Tibial nerve (tissue), 4 donors: ENCODE measurements at places on chromosomes 13 and 19.
A peak's percentile ranks its signal among the peaks of the same experiment; 100 is the strongest.

DNA sequence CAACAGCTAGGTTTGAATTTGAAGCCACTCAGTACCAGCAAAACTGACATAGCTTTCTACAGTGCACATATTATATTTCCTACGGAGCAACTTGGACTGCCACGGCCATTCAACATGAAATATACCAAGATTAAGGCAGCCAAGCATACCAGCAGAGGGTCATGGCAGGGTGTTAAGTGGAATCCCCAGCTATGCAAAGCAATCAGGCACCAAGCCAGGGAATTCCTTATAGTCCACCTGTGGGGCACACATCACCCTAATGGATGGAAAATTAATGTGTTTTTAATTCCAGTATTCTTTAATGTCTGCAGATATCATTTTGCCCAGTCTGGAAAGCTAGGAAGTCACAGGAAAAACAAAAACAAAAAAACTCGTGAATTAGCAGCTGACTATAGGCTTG lies 1190.3 kb downstream of the EFNB2 start:
- no peak for DNase-seq

- DNase-seq: no peak
Observed at GRCh38 chr19:28705008-28705407, 507.9 kb downstream of the UQCRFS1 start.

- no peak for DNase-seq
Observed at GRCh38 chr13:41402691-41403511, 54.4 kb upstream of the RGCC start.

GRCh38 chr13:60583196-60583888 lies 186.3 kb downstream of the TDRD3 start:
- peak; percentile 22 for DNase-seq

- no peak for DNase-seq
Observed at GRCh38 chr19:49111218-49111998, 2.8 kb upstream of the LIN7B start.

DNA sequence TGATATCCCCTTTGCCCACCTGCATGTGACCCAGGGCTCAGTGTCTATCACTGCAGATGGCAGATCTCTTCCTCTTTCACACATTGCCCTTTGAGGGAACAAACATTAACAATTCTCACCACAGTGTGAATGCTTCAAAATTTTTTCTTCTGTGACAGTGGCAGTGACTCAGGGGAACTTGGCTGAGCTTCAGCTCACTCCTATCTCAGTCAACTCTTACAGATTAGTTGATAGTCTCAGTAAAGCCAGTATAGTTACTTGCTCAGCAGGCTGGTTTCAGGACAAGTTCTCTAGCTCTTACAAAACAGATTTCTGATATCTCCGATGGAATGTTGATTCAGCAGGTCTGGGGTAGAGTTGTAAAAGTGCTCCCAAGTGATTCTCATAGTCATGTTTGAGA lies 166.9 kb downstream of the DLEU7 start:
- DNase-seq: no peak

- DNase-seq: no peak
Observed at GRCh38 chr19:10404888-10405820, 1.8 kb upstream of the CDC37 start.

DNA sequence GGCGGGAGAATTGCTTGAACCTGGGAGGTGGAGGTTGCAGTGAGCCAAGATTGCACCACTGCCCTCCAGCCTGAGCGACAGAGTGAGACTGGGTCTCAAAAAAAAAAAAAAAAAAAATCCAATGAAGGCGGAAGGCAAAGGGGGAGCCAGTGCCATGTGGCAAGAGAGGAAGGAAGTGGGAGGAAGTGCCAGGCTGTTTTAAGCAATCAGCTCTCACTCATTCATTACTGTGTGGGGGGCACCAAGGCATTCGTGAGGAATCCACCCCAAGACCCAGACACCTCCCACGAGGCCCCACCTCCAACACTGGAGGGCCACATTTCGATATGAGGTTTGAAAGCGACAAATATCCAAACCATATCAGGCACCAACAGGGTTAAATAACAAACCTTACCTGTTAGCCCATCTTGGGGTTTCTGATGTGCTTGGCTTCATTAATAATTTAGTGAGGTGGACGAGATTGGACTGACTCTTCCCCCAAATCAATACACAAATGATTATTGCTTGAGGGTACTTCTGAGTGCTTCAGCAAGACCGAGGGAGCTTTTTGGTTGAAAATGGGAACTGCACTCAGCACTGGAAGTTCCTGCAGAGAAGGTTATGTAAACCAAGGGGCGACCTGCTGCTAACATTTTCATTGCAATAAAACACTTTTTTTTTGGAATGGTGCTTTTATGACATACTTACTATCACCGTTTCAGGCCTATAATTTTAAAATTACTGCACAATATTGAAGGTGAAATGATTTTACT lies 7.5 kb upstream of the LRP3 start:
- DNase-seq: no peak

DNA sequence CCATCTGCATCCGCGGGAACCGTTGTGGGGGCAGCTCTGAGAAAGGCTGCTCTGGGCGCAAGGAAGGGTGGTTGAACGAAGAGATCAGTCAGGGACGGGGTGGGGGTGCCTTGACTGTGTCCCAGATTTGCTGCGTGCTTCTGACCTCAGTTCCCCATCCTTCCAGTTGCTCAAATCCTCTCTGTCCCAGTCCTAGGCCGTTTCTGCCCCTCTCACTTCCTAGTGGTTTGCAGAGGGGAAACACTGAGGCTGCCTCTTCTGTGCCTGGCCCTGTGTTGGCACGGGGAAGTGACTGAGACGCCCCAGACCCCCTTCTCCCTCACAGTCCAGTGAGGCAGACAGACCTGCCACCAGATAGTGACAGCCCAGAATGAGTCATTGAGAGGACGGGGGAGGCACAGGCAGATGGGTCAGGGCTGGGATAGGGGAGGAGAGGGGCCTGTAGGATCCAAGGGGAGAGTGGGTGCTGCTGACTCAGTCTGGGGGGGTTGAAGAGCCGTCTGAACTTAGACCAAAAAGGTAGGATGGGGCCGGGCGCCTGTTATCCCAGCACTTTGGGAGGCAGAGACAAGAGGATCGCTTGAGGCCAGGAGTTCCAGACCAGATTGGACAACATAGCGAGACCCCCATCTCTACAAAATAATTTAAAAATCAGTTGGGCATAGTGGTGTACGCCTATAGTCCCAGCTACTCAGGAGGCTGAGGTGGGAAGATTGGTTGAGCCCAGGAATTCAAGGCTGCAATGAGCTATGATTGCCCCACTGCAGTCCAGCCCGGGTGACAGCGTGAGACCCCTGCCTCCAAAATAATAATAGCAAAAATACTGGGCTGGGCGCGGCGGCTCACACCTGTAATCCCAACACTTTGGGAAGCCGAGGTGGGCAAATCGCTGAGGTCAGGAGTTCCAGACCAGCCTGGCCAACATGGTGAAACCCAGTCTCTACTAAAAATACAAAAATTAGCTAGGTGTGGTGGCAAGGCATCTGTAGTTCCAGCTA lies 26.5 kb downstream of the NUMBL start:
- DNase-seq: no peak

- DNase-seq: peak; percentile 63
Observed at GRCh38 chr19:51687791-51688670, 5.1 kb upstream of the SPACA6 start.

DNA sequence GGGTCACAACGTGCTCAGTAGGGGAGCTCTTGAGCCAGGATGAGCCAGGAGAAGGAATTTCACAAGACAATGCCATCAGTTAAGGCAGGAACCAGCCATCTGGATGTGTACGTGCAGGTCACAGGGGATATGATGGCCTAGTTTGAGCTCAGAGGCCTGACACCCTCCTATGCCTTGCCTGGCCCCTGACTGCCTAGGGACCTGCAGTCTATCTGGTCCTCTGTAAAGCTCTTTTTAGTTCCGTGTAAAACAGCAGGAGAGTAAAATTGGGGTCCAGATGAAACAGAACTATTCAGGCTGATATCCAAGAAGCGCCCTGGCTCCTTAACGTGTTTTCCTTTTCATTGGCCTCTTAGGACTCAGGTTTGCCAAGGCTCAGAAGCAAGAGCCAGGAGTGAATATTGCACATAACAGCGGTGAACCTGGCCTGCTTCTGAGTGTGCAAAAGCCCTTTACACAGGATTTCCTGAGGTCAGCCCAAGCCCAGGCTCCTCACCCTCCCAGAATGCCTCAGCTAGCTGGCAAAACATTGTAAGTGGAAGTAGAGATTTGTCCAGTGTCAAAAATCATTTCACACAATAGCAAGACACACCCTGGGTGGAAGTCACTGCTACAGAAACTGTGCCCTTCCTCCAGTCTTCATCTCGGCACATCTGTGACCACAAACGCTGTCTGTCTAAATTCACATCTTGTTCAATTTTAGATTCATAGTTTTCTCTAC lies 777.2 kb downstream of the UQCRFS1 start:
- peak; percentile 8 for DNase-seq

DNA sequence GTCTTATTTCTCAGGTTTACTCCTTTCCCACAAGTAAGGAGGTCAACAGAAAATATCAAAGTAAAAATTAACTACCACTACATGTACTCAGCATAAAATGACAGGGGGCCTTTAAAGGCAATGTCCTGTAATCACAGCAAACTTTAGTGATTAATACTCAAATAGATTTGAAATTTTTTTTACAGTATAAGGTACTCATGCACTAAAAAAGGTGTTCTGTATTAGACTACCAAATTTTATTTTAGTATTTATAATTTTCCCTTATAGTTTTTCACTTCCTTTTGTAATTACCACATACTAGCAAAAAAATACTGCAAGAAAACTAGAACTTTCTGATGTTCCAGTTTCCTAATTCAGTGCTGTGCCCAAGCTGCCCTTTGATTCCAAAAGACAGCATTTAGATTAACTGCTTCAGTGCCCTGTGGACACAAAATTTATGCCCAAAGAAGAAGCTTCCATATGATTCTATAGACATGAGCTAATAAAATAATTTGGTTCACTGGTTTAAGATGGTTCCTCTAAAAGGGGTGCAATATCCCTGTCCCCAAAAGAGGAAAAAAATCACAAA lies 70.6 kb downstream of the KLF12 start:
- no peak for DNase-seq

GRCh38 chr19:6730941-6731670 lies 6.3 kb downstream of the GPR108 start:
- no peak for DNase-seq

GRCh38 chr13:93473441-93474270 lies 247.0 kb downstream of the GPC6 start:
- no peak for DNase-seq

- DNase-seq: no peak
Observed at GRCh38 chr19:45351401-45351952, 10.9 kb downstream of the KLC3 start.

DNA sequence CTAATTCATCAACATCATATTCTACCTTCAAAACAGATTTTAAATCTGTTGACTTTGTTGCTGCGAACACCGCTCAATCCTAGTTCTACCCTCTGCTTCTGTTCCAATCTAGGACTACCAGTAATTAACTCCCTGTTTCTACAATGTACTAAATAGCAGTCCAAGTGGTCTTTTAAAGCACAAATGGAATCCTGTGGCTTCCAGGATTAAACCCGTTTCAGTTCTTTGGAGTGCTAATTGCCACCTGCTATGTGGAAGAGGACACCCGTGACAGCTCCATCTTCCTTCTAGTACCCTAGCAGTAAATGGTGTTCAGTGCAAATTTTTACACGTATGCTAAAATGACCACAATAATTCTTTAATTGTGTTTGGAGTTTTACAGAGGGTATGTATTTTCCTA lies 232.1 kb downstream of the TDRD3 start:
- DNase-seq: no peak

DNA sequence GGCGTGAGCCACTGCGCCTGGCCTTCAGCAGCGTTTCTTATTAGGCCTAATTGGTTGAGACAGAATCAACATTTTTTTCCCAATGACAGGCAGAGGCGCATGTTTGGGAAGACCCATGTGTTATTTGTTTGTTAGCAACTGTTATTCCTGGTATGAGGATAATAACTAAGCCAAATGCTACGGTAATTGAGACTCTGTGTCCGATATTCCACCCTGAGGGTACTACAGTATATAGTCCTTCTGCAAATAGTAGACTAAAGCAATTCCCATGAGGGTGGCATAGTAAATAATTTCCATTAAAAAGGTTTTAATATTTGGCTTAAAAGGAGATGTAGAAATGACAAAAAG lies 18.4 kb upstream of the CCL25 start:
- DNase-seq: no peak

GRCh38 chr19:56678205-56678604 lies 6.6 kb upstream of the ZNF835 start:
- no peak for DNase-seq

- DNase-seq: no peak
Observed at GRCh38 chr19:30390356-30390988, 18.3 kb downstream of the ZNF536 start.

- DNase-seq: peak; percentile 100
Observed at GRCh38 chr19:38850436-38850975, 720 bp upstream of the HNRNPL start.

GRCh38 chr13:30615481-30615865 lies 2.2 kb upstream of the USPL1 start:
- DNase-seq: no peak

GRCh38 chr13:47555235-47555634 lies 445.8 kb downstream of the SUCLA2 start:
- DNase-seq: no peak

GRCh38 chr19:50427997-50428425 lies 4.7 kb upstream of the MYBPC2 start:
- peak; percentile 68 for DNase-seq

- no peak for DNase-seq
Observed at GRCh38 chr13:113625965-113626721, 31.9 kb downstream of the ATP4B start.

GRCh38 chr13:59112221-59112718 lies 1051.5 kb downstream of the DIAPH3 start:
- no peak for DNase-seq

- no peak for DNase-seq
Observed at GRCh38 chr19:53874606-53874990, 6.9 kb downstream of the MYADM start.
